ENCODE measurements at places on chromosomes 7 and 10.

GRCh38 chr7:140595468-140596092 lies 45.0 kb downstream of the DENND2A start:
- no peak for DNase-seq

- no peak for DNase-seq
Measured at GRCh38 chr10:373526-374309, 238.5 kb downstream of the ZMYND11 start.

DNA sequence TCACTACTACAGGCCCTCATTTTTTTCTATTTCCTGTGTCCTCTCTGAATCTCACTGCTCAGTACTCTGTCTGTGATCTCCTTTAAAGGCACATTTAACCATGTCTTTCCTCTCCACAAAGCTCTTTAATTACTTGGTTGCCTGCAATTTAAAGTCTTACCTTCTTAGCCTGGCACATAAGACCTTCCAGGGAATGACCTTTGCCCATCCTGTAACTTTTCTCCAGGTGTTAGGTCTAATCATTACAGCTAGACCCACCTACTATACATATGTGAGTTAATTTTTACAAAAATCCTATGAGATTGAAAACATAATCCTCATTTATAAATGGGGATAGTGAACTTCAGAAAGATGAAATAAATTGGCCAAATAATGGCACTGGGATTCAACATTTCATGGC lies 244.1 kb upstream of the RHOBTB1 start:
- no peak for DNase-seq

DNA sequence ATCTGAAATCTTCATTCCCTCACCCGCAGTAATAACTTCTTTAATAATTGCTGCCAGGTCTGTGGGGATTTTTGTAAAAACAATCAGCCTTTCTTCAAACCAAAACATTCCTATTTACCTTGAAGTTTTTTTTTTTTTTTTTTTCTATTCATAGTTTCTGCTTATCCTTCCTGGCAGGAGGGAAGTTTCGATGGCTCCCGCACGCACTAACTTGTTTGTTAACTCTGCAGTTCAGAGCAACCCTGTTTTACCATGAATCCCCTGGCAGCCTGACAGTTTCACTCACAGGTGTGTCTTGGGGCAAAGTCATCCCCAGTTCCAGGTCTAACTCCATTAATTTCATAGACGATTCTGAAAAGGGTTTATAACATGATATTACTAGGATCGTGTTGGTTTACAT lies 149.3 kb downstream of the KLF6 start:
- no peak for DNase-seq

DNA sequence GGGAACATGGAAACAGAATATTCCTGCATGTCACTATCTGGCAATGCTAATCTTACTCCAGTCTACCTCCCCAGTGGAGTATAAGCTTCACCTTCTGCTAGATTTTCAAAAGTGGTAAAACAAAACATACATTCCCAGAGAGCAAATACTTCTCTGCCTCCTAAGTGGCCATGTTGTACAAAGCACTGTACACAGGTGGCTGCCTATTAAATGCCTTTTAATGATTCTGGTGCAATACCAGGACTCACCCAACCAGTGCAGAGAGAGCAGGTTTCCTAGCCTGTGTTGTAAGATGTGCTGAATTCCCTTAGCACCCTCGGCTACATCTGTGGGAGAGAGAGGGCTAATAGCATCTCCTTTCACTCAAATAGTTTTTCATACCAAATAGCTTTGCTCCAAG lies 684.3 kb upstream of the NRP1 start:
- no peak for DNase-seq

DNA sequence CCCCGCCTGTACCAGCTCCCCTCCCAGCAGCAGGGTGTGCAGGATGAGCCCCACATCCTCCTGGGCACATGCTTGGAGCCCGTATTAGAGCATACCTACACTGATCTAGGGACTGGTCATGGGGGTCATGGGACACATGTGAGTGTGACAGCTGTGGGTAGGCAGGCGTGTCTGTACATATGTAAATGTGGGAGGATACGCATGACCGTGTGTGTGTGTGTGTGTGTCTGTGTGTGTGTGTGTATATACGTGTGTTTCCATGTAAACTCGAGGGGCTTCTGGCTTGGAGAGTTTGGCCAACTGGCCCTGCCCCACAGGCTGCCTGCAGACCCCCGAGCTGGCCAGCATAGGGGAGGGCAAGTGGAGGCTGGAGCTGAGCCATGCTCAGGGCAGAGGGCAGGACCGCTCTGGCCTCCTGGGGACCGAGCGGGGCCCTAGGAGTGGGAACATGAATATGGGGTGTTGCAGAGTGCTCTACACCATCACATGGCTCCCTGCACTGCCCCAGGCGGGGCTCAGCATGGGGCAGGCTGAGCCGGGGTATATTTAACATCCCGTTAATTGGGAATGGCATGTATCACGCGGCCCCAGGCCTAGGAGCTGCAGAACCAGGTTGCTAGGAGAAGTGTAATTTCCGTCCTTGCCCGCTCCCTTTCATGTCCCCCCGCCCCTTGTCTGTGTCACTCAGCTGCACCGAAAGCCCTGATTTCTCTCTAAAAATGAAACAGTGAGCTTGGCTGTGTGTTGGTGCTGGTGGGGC lies 152.7 kb upstream of the PCBD1 start:
- DNase-seq: no peak
